KBM-7 (cell line): ENCODE measurements at places on chromosomes 6 and 20.

- no peak for DNase-seq
These were observed 508.1 kb upstream of the FLRT3 start for GRCh38 chr20:14845199-14846160.

DNA sequence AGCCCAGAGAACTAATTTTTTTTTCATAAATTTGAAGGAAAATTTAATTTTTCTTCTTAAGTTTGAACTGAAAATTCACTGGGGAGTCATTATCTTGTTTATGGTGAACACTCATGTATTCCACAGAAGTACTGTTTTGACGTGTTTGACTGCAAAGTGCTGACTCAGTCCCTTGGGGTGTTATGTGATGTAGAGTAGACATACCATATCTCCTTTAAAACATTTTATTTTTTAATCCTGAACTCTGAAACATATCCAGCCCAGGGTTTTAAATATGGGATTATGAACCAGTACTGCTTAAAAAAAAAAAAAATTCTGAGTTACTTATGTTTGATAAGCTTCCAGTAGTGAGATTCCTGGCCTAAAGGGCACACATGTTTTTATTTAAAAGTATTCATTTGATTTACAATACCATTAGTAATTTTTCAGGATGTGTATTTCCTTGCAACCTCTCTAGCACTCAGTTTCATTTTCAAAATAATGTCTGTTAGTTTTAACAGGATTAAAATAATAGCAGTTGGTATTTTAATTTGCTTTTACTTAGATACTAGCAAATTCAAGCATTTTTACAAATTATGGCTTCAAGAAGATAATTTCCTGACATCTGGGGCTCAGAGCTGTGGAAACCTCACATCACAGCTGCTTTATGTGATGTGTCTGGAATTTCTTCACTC, 81.7 kb upstream of the PDE10A start:
- no peak for DNase-seq

DNA sequence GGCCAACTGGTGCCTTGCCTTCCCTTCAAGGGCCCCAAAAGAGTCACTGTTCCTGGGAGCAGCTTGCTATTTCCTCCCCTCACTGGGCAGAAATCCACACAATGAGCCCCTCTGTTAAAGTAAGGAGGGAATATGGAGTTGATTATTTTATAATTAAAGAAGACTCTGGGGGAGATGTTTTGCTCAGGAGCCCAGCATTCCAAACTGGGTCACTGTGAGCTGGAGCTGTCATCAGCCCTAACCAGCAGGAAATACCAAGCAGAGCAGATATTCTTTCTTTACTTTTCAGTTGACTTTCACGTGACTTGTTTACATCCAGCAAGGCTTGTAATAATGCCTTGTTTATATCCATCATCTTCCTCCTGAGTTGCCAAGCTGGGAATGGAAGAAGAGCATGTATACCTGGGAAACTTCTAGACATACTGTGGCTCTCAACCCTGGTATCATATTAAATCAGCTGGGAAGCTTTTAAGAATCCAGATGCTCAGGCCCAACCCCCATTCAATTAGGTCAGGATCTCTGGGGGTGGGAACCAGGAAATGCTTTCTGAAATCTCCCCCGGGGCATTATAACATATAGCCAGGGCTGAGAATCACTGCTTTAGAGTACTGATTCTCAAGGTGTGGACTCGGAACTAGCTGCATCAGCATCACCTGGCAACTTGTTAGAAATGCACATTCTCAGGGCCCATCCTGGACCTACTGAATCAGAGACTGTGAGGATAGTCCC, 175.6 kb upstream of the MYLIP start:
- DNase-seq: no peak

- no peak for DNase-seq
These were observed 42.6 kb upstream of the B4GALT5 start for GRCh38 chr20:49756241-49756640.

DNA sequence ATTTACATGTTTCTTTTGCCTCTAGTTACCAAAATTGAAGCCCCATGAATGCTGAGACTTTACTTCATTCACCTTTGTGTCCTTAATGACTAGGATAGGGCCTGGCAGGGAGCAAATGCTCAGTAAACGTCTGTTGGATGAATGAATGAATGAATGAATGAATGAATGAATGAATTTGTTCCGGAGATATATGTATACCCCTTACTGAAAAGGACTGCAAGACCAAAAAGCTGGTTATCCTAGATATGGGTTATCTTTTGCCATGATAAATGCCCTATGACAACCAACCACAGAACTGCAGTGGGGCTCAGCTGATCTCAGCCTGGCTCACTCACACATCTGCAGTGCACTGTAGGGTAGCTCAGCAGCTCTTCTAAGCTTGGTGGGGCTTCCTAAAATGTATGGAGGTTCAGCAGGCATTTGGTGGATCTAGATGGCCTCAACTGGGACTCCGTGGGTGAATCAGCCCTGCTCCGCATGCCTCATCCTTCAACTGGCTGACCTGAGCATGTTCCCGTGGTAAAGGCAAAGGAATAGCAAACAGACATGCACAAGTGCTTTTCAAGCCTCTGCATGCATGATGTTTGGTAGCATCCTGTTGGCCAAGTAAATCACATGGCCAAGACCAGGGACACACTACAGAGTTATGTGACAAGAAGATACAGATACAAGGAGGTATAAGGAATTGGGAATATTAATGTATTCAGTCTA, 378.7 kb upstream of the SOX4 start:
- DNase-seq: no peak

DNA sequence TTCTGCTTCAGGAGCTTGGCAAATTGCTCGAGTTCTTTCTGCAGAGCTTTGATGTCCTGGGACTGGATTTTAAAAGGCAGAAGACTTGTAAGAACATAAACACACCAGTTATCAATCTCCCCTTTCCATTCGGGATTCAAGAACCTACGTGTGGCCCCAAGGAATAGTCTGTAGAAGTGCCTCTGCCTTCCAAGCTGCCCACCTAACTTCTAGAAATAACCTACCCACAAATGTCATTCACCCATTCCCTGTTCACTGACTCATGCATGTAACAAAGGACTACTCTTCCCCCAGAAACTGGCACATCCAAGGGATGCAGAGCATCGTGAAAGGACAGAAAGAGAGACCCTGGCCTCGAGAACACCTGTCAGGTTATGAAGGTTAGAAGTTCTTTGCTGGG, 4.5 kb downstream of the POU5F1 start:
- no peak for DNase-seq

DNA sequence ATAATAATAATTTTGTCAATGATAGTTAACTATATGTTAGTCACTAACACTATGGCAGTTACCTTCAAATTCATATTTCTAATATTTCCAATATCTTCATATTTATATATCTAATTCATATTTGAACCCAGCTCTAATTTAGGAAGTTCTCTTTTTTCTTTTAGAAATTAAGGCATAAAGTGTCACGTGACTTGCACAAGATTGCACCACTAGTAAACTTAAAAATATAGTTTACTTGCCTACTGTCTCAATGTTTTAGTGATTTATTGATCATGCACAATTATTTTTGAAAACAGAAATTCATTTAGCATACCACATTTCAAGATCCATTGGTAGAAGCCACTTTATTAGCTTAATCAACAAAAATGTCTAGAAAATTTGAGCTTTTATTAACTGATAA, 508.7 kb upstream of the ZNF337 start:
- no peak for DNase-seq
